ENCODE measurements at places on chromosomes 2 and 18.

DNA sequence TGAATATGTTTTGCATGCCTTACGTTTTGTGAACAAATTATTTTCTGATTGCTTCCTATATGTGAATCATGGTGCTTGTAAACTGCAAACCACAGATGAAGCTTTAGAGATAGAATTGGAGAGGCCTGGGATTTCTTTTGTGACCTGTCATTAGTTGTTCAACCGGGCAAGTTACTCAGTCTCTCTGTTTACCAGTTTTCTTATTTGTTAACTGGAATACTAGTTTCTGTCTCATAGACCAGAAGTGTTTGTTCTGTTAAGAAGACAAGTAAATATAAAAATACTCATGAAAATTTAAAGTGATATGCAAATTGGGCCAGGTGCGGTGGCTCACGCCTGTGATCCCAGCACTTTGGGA lies 27.3 kb downstream of the DGKD start:
- DNase-seq = no peak

DNA sequence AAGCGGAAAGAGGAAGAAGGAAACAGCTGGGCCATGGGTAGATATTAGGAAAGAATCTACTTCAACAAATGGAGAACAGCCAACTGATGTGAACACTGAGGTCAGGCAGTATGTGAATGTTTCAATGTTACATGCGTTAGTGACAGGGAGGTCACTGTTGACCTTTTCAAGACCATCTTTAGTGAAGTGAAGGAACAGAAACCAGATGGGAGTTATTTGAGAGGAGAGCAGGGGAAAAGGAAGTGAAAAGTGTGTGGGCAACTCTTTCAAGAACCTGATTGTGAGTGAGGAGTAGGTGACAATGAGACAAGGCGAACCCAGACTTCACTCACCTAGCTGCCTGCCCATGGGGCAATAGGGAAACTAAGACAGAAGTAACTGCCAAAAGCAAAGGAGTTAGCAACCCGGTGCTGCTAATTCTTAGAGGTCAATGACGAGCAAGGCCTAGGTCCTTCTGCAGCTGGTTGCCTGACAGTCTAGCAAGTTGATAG lies 67.0 kb downstream of the SP3 start:
- no peak for DNase-seq

DNA sequence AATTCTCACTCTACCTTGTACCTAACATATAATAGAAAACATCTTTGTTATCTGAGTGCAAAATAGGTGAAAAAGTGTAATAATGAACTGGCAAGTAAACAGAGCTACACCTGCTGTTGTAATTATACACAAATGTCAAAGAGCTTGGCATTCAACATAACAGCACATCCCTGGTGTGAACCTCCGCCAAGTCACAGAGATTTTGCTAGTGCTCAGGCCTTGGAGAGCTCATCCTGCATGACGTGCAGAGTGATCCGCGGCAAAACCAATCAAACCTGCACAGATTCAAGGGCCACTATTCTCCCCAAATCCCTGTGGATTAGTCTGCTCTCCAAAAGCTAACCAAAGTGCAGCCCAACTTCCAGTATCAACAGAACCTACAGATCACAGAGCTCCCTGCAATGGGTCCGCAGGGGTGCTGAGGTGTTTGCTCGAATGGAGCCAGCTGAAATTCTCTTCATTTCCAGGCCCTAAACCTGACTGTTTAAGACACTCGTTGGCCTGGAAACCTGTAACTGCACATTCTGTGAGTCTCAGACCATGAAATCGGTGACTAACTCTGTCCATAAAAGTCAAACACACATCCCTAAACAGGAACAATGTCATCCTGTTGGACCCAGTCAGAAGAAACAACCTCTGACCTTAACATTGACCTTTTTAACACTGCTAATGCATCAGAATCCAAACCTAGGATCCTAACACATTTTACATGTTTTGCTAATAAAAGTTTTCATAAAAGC lies 111.8 kb downstream of the EPB41L3 start:
- DNase-seq = no peak

- DNase-seq = no peak
Measured at GRCh38 chr2:144140891-144141290, 379.0 kb downstream of the ZEB2 start.

DNA sequence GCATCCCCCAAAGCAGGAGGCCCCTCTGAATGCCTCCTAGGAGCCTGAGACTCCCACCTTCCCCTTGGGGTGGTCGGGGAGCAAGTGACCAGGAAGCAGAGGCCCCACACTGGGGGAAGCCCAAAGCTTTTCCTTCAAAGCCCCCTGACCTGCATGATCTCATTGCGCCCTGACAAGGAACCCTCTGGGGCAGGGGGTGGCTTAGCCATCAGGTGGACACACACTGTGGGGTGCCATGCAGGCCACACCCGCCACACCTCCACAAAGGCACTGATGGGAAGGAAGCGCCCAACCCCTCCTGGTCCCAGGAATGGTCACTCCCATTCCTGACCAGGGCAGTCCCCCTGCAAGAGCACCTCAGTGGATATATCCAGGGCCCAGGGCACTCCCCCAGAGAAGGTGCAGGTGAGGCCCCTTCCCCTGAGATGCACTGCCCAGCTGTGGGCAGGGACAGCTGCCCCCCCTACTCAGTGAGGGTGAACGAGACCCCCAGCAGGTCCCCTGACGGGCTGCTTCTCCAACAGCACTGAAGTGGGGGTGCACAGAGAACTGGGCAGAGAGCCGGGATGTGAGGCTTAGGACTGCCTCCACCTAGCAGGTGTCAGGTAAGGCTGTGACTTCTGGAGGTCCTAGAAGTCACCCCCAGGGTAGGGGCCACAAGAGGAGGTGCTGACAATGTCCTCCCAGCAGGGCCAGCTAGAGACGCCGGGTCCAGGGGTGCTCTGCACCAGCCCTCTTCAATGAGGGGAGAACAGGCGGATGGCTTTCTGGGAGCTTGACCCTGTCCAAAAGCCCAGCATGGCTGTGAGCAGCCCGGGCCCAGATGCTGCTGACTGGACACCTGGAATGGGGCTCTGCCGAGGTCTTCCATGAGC lies 31.5 kb downstream of the HS6ST1 start:
- DNase-seq = no peak

- peak; percentile 10 for DNase-seq
Measured at GRCh38 chr2:33395655-33396249, 80.7 kb upstream of the RASGRP3 start.

DNA sequence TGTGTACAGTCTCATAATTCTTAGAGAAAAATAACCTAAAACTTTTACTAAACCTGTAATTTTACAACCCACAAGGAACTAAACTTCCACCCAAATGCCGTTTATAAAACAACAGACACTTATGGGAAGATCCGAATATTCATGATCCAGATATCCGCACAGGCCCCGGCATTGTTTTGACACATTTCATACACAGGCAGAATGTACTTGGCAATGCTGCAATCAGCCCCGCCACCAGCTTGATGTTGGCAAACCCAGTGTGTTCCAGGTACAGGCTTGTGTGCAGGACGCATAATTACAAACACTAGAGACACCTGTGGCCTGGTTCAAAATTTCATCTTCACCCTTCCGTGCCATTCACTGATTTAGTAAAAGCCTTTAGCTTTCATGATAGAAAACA lies 393.0 kb upstream of the SALL3 start:
- no peak for DNase-seq

GRCh38 chr18:37242091-37242490 lies 323.5 kb downstream of the CELF4 start:
- no peak for DNase-seq

DNA sequence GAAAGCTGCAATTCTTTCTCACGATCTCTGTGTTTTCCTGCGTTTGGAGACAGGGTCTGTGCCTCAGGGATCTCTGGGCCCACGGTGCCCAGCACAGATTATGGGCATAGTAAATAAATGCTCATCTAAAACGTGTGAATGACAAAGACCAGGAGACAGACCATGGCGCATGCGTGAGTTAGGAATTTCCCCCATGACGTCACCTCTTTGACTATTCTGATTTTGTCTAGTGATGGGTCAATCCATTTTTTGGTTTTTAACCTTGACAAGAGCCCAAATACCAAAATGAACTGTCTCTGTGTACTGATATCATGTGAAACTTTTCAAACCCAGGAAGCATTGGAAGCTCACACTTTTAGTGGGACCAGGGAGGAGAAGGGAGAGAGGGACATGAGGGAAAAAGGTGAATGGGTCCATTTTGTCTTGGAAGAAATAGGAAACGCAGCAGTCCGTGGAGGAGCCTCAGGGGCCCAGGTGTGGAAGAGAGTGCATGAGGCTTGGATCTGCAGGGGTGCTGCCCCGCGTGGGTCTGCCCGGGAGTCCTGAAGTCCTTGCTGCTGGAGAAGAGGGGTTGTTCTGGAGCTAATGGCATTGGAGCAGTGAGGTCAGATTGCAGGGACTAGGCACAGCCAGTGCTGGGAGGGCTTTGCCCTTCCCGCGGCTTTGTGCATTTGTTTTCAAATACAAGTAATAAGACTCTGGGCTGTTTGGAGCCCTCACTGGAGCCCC lies 172.2 kb downstream of the ASB1 start:
- no peak for DNase-seq

DNA sequence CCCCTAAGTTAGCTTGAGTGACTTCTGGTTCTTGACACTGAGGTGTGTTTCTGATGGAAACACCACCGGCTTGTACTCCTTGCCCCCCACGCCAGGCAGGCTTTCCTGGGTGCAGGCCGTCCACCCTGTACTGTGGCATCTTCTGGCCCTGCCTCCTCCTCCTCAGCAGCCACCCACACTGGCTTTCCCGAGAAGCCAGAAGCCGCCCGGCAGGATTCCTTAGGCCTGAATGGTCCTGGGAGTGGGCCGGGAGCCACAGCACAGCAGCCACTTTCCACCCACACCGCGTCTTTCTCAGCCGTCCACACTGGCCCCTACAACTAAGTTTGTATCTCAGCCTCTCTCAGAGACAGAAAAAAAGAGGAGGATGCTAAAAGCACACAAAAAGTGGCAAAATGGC lies 2.1 kb upstream of the HSBP1L1 start:
- DNase-seq = no peak

- DNase-seq = no peak
Measured at GRCh38 chr18:8895987-8896619, 190.7 kb downstream of the MTCL1 start.

DNA sequence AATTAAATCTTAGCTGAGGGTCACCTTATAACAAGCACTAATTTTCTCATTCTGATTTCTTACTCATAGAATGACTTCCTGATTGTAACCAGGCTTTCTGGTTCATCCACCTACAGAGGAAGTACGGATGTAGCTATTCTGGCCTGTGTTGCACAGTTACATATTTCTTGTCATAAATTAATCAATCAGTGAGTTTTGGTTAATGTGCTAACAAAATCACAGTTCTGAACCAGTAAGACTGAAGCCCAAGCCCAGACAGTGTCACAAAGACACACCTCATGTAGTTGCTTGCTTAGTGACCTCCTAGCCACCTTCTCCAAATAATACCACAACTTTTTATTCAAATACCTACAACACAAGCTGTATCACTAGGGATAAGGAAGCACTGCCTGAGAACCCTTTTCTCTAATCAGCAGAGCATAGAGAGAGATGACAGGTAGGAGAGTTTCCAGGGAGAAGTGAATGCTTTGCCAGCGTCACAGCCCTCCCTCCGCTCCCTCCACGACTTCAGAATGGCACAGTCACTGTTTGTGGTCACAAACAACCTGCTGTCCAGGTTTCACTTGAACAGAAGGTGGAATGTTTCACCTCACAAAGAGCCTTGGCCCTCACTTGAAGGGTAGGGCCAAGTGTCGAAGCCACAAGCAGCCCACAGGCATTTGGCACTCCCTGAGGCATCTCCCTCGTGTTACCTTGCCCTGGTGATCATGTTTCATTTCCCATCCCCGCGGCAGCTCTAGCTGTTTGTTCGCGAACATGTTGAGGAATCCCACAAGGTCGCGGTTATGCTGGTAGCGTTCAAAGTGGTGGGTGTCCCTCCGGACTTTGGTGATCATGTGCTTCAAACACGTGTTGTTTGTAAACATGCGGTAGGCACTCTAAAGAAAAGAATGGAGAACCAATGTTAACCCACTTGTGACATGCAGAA lies 120.8 kb upstream of the STK17B start:
- no peak for DNase-seq

DNA sequence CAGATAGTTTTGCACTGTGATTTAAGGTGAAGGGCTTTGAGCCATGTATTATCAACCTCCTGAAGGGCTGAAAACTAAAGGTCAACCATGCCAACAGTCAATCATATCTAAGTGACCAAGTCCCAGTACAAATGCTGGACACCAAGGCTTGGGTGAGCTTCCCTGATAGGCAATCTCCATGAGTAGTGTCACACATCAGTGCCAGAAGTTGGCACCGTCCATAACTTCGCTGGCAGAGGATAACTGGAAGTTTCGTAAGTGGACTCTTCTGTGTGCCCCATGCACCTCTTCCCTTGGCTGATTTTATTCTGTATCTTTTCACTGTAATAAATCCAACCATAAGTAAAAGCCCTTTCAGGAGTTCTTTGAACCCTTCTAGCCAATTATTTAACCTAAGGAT lies 13.2 kb downstream of the REV1 start:
- DNase-seq = no peak

GRCh38 chr18:3319894-3320454 lies 58.0 kb downstream of the MYL12B start:
- no peak for DNase-seq

DNA sequence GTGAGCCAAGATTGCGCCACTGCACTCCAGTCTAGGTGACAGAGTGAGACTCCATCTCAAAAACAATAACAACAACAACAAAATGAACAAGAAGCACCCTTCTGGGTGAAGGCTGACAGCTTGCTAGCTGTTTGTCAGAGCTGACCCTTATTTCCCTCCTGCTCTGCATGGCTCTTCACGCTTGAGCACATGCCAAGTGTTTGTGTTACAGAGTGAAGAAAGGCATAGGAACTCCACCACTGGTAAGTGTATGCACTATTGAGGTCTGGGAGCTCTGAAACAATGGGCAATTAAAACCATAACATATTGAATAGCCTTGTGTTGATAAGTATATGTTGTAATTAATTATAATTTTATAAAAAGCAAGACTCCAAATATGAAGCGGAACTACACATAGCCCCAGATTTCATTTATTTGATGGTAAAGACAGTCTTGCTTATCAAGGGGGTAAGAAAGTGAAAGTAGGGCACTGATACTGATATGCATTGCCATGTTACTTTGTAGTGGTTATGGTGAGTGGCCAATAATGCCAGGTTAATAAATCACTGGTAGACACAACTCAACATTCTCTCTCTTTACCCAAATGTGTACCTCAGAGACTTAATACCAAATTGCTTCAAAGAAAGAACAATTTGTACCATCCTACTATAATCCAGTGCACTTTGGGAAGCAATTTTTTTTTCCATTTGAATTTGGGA lies 163.4 kb downstream of the VWC2L start:
- DNase-seq = no peak

DNA sequence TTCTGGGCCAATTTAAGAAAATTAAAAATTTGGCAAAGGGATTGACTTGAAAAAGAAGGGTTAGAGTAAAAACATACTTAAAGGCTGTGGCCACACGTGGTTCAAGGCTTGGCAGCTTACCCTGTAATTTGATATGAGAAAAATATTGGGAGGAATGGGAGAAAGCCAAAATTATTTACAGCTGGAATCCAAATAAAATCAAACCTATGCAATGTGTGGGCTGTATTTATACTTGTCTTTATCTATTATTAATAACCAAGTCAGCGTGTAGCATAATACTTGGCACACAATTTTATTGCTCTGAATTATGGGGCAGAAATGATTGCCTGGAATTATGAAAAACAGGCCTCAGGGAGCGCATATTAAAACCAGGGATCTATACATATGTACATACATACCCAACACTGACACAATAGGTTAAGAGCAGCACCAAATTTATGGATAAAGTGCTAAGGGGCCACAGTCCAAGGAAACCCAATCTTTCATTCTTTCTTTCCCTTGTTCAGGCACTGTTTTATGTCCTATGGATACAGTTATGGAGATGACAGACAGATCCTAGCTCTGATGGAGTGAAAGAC lies 35.6 kb downstream of the FAM124B start:
- DNase-seq = no peak
